ENCODE measurements at places on chromosomes 2 and 18.

- no peak for DNase-seq
Measured at GRCh38 chr2:59233920-59234319, 992.8 kb upstream of the FANCL start.

DNA sequence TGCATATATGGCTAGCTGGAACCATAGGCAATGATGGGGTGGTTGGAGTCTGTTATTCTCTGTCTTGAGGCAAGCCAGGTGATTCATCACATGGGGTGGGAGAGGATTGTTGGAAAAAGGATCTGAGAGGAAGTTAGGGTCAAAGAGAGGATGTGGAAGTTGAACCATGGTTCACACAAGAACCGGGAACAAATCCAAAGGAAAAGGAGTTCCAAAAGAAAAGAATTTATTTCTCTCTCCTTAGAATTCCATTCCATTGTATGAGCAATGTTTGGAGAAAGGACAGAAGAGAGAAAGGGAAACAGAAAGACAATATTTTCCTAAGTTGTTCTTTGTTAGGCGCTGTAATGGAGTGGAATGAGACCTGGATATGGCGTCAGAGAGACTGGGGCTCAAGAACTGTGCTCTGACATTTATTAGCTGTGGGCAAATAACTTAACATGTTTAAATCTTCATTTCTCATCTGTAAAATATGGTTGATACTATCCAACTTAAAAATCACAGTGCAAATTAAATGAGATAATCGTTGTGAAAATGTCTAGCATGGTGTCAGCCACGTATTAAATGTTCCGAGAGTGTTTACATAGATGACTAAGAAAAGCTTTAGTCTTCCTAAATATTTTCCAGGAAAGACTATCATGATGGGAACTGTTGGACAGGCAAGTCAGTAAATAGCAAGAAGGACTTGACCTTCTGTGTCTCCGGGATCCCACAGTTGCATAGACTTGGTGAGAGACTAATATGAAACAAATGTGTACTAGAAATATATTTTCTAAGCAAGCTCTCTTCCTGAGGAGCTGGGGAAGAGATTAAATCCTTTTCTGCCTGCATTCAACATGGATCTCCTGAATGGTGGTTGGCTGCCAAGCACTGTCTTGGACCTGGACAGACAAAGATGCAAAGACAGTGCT is 71.4 kb downstream of the TRIB2 start:
- DNase-seq, result no peak

- no peak for DNase-seq
Measured at GRCh38 chr18:48580782-48581181, 42.0 kb downstream of the CTIF start.

DNA sequence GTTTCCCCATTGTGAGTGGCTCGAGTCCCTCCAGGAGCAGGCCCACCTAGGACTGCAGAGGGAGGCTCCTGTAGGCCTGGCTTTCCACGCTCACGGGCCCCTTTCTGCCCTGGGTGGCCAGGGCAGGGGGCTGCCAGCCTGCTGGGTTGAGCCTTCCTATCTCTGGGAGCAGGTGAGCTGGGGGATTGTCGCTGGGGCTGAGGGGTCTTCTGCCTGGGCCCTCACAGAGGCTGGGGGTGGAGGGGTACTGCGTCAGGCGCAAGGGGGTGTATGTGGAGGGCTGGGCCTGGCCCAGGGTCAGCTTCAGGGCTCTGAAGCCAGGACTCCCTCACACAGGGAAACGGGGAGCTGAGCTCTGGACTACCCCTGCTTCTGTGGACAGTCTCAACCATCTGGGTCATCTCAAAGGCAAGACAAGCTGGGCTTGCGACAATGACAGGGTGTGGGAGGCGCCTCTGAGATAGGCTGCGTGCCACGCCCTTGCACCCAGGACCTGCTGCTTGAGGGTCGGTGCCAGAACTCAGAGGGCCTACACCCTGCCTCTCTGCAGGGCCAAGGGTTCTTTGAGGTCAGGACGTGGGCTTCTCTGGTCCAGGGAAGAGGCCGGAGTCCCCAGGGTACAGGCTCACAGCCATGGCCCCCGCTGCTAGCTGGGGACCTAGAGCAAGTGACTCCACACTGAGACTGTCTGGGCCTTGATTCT is 206.1 kb downstream of the TWIST2 start:
- DNase-seq, result no peak

DNA sequence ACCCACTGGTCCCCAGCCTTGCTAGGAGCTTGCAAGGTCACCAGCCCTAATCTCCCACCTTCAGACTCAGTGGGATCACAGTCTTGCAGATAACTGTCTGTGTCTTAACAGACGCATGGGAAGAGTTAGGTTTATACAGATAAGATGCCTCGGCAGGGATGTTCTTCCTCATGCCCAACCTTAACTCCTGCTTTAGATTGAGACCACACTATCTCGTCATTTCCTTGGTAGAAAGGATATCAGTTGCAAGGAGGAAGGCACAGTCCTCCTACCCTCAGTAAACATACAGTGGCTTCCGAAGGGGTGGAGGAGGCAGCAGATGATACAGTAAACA is 7.2 kb downstream of the NT5DC4 start:
- no peak for DNase-seq

- DNase-seq, result no peak
Measured at GRCh38 chr2:159410276-159410675, 123.8 kb upstream of the WDSUB1 start.

- DNase-seq, result peak; percentile 66
Measured at GRCh38 chr2:235659767-235660322, 166.0 kb downstream of the AGAP1 start.

DNA sequence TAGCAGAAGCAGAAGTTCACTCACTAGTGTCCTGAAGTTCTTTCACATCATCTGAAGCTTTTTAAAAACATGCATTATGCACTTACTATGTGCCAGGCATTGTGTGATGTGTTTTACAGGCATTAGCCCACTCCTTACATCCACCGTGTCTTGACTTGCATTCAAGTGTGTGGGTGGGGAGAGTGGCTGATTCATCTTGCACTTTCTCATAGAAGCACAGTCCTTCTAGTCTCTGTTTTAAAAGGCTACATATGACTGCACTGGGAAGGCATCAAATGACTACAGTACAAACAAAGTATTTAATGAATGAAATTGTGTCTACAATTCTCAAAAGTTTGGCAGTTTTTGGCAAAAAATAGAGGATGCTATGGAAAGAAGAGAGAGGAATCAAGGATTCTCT is 21.6 kb upstream of the DSC3 start:
- no peak for DNase-seq

GRCh38 chr2:218081063-218081462 is 12.0 kb downstream of the RUFY4 start:
- DNase-seq, result no peak

- DNase-seq, result no peak
Measured at GRCh38 chr2:8367833-8368232, 314.0 kb upstream of the ID2 start.

DNA sequence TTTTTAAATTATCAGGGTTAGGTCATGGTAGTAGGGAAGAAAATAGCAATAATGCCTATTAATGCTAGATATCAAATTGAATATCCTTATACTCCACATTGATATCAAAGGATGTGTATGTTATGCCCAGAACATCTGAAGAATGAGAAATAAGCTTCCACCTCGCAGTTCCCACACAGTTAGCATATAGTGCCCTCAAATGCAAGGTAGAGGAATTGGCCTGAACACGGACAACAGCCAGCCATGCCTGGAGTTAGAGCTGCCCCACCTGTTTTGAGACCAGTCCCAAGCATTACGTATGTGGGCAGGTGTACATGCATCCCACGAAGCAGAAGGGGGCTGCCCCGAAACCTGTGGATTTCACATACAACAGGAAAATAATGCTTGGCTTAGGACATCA is 79.6 kb downstream of the SUMO1 start:
- no peak for DNase-seq

- DNase-seq, result no peak
Measured at GRCh38 chr2:34660741-34661140, 1061.6 kb upstream of the FAM98A start.

- no peak for DNase-seq
Measured at GRCh38 chr18:6561016-6561415, 146.3 kb upstream of the L3MBTL4 start.

DNA sequence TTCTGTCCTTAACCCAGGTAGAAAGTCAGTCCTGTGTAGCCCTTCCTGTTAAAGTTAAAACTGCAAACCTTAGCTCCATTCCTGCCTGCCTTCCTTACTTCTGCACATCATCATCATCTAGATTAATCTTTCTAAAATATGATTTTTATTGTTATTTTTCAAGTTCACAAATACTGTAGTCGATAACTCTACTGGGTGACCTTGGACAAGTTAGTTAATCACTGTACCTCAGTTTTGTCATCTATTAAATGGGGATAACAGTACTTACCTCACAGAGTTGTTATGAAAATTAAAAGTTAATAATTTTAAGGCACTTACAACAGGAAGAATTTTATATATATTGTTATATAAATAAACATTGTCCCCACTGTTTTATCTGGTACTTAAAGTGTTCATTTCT is 2.5 kb upstream of the YPEL5 start:
- no peak for DNase-seq

GRCh38 chr18:32201948-32202672 is 12.3 kb downstream of the MEP1B start:
- no peak for DNase-seq

DNA sequence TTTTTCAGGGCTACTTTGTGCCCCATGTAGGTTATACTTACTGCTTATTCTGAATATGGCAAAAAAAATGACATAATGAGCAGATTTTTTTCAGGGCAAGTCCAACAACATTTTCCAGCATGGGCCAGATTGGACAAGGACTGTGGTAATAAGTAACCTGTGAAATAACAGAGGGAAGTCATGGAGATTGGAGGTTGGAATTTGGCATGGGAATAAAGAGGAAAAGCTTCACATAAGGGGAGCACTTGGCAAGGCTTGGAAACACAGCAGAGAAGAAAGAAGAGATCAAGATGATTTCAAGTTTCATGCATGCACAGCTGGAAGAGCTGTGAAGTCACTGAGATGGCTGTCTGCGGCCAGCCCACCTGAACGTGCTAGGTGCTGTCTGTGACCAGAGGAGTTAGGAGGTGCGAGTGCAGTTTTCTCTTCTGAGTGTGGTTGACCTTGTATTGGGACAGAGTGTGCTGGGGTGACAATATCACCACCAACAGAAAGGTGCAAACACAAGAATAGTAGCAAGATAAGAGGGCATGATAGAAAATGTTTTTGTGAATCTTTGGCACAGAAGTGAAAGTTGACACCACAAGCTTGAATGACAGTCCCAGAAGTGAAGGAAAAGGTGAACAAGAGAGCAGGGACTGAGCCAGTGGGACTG is 71.1 kb upstream of the DSC1 start:
- no peak for DNase-seq

DNA sequence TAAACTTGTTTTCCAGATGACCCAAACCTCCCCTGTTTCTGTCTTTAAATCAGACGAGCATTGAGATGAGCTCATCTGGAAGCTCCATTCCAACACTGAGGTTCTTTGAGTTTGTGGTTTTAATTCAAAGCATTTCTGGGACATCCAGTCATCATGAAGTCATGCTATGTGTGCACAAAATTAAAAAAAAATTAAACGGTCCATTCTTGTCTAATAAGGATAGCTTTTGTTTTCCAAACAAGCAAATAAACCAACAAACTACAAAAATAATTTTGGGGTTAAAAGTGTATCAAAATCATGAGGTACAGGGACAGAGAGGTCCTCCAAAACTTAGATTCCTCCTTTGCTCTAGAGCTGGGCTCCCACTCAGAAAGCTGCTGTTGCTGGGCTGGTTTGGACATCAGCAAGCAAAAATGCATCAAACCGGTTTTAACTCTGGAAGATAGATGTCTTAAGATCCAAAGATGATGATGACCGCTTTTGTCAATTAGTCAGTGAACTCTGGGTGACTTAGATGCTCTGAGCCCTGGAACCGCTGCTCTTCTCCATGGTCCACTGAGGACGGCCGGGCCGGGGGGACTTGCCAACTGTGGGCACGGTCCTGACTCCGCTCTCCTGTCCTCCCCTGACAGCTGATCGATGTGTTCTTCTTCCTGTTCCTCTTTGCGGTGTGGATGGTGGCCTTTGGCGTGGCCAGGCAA is 65.4 kb downstream of the TRPM8 start:
- peak; percentile 68 for DNase-seq

DNA sequence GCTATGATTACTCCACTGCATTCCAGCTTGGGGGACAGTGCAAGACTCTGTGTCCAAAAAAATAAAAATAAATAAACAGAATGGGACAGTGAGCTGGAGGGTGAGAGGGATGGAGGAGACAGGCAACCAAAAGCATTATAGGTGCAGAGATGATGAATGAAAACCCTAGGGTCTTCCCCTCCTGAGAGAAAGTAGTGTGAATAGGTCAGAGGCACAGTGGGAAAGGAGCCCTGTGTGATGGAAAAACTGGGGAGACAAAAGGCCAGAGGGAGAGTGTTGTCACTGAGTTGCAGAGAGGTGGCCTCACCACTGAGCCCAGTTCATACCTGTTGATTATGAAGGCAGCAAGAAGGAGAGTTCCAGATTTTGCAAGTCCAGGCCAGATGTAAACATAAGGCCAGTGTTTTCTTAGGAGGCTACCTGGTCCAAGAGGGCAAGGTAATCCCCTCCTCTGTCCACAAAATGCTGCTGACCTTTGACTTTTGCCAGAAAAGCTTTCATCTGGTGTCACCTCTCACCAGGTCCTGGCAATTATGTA is 17.6 kb upstream of the AGFG1 start:
- no peak for DNase-seq

- DNase-seq, result no peak
Measured at GRCh38 chr2:137964859-137965459, 686 bp downstream of the HNMT start.

DNA sequence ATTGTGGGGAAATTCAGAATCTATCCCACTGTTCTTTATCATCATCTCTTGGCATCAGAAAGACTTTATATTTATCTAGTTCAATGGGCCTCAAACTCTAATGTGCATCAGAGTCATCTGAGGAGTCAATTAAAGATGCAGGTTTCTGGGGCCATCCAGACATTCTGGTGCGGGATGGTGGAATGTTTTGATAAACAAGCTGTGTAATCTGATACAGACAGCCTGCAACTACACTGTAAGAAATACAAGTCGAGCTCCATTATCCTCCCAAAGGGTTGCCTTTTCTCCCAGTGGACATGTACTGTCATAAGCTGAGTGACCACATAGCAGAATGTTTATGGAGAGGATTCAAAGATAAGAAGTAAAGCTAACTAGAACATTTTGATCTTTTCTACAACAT is 515.3 kb upstream of the DCC start:
- no peak for DNase-seq

DNA sequence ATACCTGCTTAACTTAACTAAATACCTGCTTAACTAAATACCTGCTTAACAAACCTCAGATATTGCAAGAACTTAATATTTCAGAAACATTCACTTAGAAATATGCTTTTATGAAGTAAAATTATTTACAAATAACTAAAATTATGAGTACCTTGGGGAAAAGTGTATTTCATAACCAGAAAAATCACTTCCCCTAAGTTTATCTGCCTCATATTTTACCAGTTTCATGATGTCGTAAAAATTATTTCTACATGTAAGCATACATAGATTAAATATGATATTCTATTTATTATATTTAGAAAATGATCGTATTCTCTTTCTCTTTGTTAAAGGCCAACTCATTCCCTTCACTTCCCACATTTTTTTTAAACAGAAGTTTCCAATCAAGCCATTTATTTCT is 41.5 kb upstream of the DSC1 start:
- DNase-seq, result no peak

All from amniotic stem cell (primary cell).